ENCODE measurements at places on chromosomes 12 and 14.

GRCh38 chr14:48568688-48569087 is 893.3 kb upstream of the MDGA2 start:
- DNase-seq: no peak

- no peak for DNase-seq
These were observed 234.0 kb downstream of the ADAMTS20 start for GRCh38 chr12:43318021-43318420.

DNA sequence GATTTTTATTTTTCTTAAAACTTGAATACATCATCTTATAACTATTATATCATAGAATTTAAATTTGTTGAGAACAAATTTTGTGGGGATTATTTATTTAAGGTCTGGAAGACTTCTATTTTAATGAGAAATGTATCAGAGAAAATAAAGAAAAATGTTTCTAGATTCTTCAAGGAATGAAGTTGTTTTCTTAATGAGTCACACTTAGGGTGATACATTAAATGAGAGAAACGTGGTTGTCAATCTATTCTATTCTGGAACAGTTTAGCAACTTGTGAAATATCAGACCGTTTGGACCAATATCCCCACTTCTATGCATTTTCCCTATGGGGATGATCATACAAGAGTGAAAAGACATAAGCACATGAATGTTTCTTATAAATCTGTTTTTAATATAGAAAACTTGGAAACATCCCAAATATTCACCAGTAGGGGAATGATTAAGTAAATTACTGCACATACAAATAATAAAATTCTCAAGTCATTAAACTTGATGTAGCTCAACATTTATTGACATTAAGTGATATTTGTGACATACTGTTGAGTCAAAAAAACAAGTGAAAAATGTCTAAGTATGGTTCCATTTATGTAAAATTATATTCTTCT is 88.5 kb downstream of the E2F7 start:
- no peak for DNase-seq

DNA sequence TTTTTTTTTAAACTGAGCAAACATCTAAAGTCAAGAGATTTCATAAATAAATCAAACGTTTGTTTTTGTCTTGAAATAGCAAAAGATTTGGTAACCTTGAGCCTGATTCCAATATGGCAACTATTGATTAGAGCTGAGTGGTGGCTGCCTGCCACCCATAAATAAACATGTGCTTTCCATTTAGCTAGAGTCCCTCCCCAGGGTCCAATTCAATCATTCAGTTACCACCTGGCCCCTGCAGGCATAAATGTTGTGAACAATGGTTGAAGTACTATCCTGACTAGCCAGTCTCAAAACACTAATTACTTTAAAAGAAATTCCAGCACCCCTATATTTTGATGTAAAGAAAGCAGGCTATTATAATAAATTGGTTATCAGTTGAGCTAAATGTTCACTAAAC is 129.7 kb upstream of the GRIP1 start:
- no peak for DNase-seq

Measured in activated CD4-positive, CD25-positive, alpha-beta regulatory T cell (primary cell).